Upper lobe of left lung (tissue), 6 donors: ENCODE measurements at places on chromosomes 5 and 9. TPM values are rescaled to one million over a fixed set of nuclear protein-coding genes. Genes with fewer than 3 reads are reported as not detected.

GRCh38 chr5:75341934-75342333 is 4.9 kb downstream of the HMGCR start:
- DNase-seq = no peak

DNA sequence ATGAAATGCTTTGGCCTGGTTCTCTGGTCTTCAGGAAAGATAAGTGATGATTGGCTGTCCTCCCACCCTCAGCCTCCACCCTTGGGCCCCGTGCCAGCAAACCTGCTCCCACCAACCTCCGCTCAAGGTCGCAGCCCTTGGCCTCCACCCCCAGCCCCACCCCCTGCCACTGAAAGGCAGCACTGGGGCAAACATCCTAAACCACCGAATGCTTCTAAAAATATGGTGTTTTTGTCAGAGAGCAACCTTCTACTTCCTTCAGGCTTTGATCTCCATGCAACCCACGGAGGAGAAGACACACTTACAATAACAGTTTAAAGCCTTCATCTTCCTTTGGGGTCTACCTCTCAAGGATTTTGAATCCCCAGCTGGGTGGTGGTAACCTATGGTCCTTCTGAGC is 24.0 kb upstream of the TCF7 start:
- no peak for DNase-seq

TAF11L2 gene
- total RNA-seq = not detected

DNA sequence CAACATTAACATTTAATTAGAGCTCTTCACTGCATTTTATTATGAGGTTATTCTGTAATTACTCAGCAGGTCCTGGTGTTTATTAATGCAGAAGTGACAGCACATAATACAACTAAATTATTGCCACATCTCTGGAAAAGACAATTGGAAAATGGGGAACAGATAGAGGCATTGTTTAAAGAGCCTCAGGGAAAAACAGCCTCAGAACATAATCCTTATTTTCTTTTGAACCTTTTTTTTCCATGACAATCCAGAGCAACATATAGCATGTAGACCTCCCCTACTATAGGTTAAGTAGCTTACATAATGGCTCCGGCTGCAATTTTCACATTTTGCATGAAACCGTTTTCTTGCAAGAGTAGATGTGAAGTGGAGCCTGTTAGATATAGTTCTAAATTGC is 87.2 kb downstream of the RMI1 start:
- no peak for DNase-seq

DNA sequence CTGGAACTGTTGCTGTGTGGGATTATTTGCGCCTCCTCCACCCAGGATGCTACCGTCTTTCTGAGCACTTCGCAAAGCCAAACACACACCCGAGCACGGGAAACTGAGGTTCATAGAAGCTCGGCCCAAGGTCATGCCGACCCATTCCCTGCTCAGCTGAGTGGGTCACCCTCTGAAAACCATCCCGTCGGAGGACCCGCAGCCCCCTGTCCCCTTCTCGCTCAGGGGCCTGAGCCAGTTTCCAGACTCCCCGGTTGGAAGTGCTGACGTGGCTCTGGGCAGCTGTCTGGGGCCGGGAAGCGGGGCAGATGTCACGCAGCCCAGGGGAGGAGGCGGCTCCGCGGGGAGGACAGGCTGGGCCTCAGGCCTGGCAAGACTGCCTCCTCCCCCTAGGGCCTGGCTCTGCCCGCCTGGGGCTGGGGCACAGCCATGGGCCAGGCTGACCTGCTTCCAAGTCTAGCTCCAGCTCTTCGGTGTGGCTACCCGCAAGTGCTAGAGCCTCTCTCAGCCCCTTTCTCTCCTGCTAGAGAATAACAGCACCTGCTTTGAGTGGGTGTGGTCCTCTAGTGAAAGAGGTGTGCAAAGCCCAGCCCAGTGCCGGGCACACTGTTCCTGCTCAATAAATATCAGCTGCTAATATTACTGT is 9.9 kb upstream of the CXXC5 start:
- peak; percentile 88 for DNase-seq

DNA sequence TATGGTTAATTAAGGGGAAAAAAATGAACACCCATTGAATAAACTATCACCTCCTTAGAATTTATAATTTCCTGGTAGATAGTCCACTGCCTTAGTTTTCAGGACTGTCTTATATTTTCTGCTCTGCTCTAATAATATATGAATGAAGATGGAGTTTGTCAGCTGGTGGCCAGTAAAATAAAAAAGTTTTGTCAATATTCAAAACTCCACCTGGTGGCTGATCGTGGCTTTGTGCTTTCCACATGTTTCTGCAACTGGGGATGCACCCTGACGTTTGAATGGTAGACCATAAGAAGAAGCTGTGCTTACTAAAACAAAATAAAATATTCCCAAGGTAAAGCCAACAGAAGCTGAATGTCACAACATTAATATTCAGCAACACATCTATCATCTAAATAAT is 286.6 kb upstream of the IZUMO3 start:
- no peak for DNase-seq

DNA sequence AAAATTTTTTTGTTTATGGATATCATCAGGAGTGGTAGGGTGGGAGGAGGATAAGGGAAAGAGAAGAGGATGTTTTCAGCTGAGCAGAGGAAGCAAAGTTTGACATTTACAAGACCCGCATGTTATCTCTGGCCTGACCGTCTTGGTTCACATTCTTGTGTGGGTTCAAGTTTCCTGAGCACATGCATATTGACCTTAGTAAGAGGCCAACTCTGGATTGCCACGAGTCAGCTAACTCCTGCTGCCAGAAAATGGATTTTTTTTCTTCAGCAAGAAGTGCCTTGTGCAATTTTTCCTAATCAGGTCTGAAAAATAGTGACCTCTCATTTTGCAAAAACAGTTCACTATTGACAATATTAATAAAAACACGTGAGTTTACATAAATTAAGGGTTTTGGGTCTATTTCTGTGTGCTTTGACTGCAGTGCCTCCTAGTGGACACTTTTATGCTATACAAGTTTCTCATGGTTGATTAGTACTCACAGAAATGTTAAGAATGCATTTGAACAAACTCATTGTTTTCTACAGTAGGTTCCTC is 27.1 kb upstream of the BASP1 start:
- DNase-seq = no peak

INSYN2B gene
- total RNA-seq = not detected

- DNase-seq = no peak
These were observed 1510.1 kb downstream of the MAT2B start for GRCh38 chr5:165015547-165015946.

PRUNE2 gene
- 5.6 TPM for total RNA-seq

ECSCR gene
- 62.5 TPM for total RNA-seq

GRCh38 chr5:78506261-78507024 is 142.1 kb downstream of the LHFPL2 start:
- DNase-seq = no peak
